Sigmoid colon (tissue), 7 donors: ENCODE measurements at places on chromosomes 7 and 10. TPM values are rescaled to one million over a fixed set of nuclear protein-coding genes. Genes with fewer than 3 reads are reported as not detected.

The ARHGEF35 gene
- 0.54 TPM for total RNA-seq

The C1GALT1 gene
- 13.0 TPM for total RNA-seq

The LBX1 gene
- not detected for total RNA-seq

The CXCL12 gene
- 79.6 TPM for total RNA-seq

The H2BK1 gene
- total RNA-seq = not detected

The STEAP2 gene
- total RNA-seq = 22.5 TPM

The C10orf105 gene
- total RNA-seq = 0.55 TPM

The MBL2 gene
- total RNA-seq = not detected

The ARMH3 gene
- total RNA-seq = 23.0 TPM

The PIP4K2A gene
- 23.2 TPM for total RNA-seq

The CDK14 gene
- 11.1 TPM for total RNA-seq

GRCh38 chr7:7157177-7157886 is 25.0 kb upstream of the C1GALT1 start:
- H3K27ac ChIP-seq = no peak overlapping the region
- no peak for DNase-seq
- no peaks in the 10 kb centered on the region for H3K36me3 ChIP-seq
- no peaks in the 10 kb centered on the region for H3K27me3 ChIP-seq
- H3K4me1 ChIP-seq = no peaks in the 10 kb centered on the region

DNA sequence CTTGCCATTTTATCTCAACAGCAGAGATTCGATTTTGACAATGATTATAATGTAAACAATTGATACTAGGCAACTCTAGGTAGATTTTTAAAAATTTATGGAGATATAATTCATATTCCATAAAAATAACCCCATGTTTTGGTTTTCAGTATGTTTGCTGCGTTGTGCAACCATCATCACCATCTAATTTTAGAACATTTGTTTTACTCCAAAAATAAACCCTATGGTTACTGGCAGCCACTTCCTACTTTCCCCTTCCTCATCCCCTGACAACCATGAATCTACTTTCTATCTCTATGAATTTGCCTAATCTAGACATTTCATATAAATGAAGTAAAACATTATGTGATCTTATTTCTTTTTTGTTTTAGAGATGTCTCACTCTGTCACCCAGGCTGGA is 401.9 kb downstream of the THSD7A start:
- DNase-seq = no peak
- H3K27ac ChIP-seq = no peak overlapping the region
- H3K4me3 ChIP-seq = no peak overlapping the region
- no peaks in the 10 kb centered on the region for H3K36me3 ChIP-seq

DNA sequence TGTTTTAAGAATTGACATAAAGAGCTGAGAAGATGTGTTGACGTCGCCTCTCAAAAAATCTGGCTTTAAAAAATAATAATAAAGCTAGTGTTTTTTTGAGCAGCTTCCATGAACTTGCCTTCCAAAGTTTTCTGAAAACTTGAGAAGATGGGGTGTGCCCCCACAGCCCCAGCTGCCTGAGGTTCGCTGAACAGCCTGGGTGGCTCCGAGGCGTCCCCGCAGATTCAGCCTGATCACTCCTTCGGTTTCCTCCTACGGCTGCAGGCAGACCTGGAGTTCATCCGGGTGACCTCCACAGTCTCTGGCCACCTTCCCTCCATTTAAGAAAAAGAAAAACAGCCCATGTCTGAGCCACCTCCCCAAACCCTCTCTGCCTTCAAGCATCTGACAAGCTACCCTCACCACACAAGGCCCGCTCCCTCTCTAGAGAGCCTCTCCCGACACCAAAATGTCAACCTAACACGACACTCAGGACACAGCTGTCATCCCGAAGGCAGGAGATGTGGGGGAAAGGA is 177.8 kb downstream of the PTPRN2 start:
- no peaks in the 10 kb centered on the region for H3K4me1 ChIP-seq
- DNase-seq = peak; percentile 40
- H3K36me3 ChIP-seq = no peaks in the 10 kb centered on the region
- no peaks in the 10 kb centered on the region for H3K27me3 ChIP-seq

GRCh38 chr10:99522470-99523250 is 10.1 kb upstream of the NKX2-3 start:
- no peaks in the 10 kb centered on the region for H3K36me3 ChIP-seq
- H3K27me3 ChIP-seq = no peaks in the 10 kb centered on the region
- H3K4me1 ChIP-seq = peaks cover 69% of the 10 kb centered on the region
- no peak overlapping the region for H3K27ac ChIP-seq
- H3K4me3 ChIP-seq = peak overlapping the region; percentile 37
- DNase-seq = peak; percentile 74

- H3K27ac ChIP-seq = no peak overlapping the region
- peaks cover 25% of the 10 kb centered on the region for H3K4me1 ChIP-seq
- H3K4me3 ChIP-seq = no peak overlapping the region
These were observed 4.4 kb upstream of the EGR2 start for GRCh38 chr10:62820586-62820985.

DNA sequence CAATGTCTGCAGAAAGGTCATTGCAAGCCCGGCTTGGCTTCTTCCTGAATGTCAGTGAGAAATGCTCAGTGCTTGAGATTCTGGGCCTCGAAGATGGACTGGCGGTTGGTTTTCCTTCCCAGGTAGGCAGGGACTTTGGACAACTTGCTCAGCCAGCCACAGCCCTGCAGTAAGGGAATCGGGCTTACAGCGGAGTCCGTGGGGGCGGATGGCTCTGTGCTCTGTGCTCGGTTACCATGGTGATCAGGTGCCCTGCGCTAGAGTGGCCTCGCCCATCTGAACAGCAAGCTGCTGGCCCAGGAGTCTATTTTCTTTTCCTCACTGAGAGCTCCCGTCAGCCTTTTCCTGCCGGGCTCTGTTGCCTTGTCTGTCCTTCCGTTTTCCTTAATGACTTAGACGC is 77.8 kb upstream of the SH2B2 start:
- no peak overlapping the region for H3K27ac ChIP-seq
- H3K27me3 ChIP-seq = no peaks in the 10 kb centered on the region
- no peak overlapping the region for H3K4me3 ChIP-seq
- no peaks in the 10 kb centered on the region for H3K4me1 ChIP-seq
- no peak for DNase-seq
- peaks cover 13% of the 10 kb centered on the region for H3K36me3 ChIP-seq

DNA sequence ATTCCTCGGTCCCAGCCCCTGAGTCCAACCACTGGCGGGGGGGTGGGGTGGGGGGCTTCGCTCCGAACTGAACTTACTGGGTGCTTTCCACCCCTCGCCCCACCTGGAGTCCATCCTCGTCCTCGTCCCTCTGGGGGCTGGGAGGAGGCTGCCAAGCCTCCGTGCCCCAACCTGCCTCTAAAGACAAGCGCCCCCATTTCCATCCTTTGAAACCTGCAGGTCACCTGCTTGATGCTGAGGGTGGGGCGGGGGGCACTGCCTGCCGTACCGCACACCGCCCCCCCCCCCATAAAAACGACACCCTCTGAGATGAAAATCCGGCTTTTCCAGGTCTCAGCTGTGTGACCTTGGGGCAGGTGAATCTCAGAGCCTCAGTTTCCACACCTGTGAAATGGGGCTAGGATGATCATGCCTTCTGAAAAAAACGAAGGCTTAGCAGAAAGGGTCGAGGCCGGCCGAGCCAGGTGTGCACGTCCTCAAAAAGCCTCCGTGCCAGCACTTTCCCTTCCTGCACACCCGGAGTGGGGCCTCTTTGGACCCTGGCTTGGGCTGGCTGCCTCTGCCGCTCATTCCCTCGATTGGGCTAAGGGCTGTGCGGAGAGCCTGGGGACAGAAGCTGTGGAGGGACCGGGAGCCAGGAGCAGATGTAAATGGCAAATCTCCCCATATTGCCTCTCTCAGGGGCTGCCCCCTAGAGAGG is 967 bp downstream of the ELFN1 start:
- H3K36me3 ChIP-seq = no peaks in the 10 kb centered on the region
- no peak overlapping the region for H3K27ac ChIP-seq
- H3K27me3 ChIP-seq = peaks cover 57% of the 10 kb centered on the region
- peaks cover 38% of the 10 kb centered on the region for H3K4me1 ChIP-seq

- no peak overlapping the region for H3K27ac ChIP-seq
- no peaks in the 10 kb centered on the region for H3K27me3 ChIP-seq
- H3K36me3 ChIP-seq = no peaks in the 10 kb centered on the region
- H3K4me3 ChIP-seq = no peak overlapping the region
These were observed 29.8 kb downstream of the RSU1 start for GRCh38 chr10:16787361-16787791.

DNA sequence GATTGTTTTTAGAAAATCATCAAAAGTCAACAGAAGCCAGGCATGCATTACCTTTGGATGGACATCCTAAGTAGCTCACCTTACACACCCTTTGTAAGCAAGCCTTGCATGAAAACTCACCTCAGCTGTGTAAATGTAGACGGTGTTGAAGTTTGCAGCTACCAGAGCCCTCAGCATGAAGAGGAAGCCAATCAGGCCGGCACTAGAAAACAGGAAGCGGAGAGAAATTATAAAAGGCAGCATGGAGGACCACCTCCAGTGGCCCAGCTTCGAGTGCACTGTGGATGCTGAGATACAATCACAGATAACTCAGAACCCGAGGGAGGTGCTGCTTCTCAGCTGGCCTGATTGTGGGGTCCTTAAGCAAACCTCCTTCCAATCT is 75.3 kb downstream of the SVOPL start:
- H3K4me1 ChIP-seq = no peaks in the 10 kb centered on the region
- H3K27ac ChIP-seq = no peak overlapping the region
- no peaks in the 10 kb centered on the region for H3K27me3 ChIP-seq
- H3K4me3 ChIP-seq = no peak overlapping the region
- DNase-seq = no peak

- peak; percentile 52 for DNase-seq
- no peak overlapping the region for H3K27ac ChIP-seq
- no peak overlapping the region for H3K4me3 ChIP-seq
- H3K4me1 ChIP-seq = no peaks in the 10 kb centered on the region
- H3K36me3 ChIP-seq = no peaks in the 10 kb centered on the region
These were observed 16.9 kb upstream of the NKX6-2 start for GRCh38 chr10:132802694-132803320.

GRCh38 chr10:121438333-121438732 is 159.9 kb downstream of the FGFR2 start:
- no peaks in the 10 kb centered on the region for H3K27me3 ChIP-seq
- H3K36me3 ChIP-seq = no peaks in the 10 kb centered on the region
- no peak overlapping the region for H3K27ac ChIP-seq
- no peak overlapping the region for H3K4me3 ChIP-seq
- DNase-seq = no peak

DNA sequence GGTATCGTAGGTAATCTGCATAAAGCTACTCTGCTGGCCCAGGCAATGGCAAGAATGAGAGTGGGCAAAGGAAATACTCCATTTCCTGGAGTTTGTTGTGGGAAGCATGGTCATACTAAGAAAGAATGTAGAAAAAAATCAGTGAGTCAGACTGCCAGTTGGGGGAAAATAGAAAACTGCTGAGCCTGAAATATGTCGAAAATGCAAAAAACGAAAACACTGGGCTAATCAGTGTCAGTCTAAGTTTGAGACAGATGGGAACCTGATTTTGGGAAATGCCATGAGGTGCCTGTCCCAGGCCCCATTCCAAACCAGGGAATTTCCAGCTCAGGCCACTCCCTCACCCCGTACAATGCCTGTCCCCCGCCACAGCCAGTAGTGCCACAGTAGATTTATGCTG is 150.0 kb downstream of the ZNF33B start:
- no peak for DNase-seq
- no peaks in the 10 kb centered on the region for H3K36me3 ChIP-seq
- no peaks in the 10 kb centered on the region for H3K27me3 ChIP-seq
- no peak overlapping the region for H3K4me3 ChIP-seq

DNA sequence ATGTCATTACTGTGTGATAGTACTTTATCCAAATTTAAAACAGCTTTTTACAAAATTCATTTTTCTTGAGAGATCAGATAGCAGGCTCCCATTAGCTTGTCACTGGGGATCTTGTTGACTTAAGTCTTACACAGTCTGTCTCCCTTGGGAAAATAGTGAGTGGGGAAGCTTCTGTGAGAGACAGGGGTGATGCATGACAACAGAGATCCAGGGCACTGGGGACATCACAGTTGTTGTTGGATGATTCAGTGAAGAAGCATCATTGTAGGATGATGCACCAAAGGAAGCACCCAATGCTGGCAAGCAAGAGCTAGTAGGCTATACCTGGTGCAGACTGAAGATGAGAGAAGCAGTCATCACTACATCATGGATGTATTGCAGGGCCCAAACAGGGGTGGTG is 284.7 kb downstream of the HDAC9 start:
- DNase-seq = no peak
- no peak overlapping the region for H3K4me3 ChIP-seq
- no peaks in the 10 kb centered on the region for H3K36me3 ChIP-seq
- H3K27ac ChIP-seq = no peak overlapping the region

DNA sequence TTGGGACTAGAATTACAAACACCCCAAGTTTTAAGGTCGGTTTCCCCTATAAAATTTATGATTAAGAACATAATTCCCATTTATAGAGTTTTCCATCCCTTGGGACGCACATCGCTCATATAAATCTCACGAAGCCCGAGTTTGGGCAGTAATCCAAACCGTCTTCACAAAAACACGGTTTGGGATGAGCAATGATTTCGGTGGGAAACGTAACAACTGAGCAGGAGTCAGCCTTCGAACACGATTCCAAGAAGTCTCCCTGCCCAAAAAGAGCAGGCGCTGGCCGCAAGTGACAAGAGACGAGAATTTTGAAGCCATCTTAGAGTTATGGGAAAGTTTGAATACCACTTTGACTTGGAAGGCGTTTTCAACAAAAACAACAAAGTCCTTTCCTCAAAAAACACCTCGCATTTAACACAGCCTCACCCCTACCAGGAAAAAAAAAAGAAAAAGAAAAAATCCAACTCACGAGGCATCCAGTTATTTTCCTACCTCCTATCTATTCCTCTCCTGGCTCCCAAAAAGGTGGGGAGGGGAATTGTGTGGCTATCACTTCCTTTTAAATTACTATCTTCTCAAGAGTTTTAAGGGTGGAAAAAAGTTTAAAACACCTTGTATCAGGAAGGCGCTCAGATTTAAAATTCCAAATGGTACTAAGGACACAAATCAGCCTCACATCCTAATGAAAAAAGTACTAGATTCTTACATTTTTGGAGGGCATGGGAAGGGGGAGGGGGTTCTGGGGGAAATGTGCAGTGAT is 1.6 kb downstream of the SEPHS1 start:
- no peaks in the 10 kb centered on the region for H3K36me3 ChIP-seq
- peak; percentile 77 for DNase-seq
- H3K4me1 ChIP-seq = peaks cover 30% of the 10 kb centered on the region
- H3K4me3 ChIP-seq = peak overlapping the region; percentile 90

GRCh38 chr7:143458263-143458662 is 15.0 kb downstream of the TAS2R60 start:
- H3K27me3 ChIP-seq = no peaks in the 10 kb centered on the region
- DNase-seq = no peak
- H3K36me3 ChIP-seq = no peaks in the 10 kb centered on the region
- H3K4me3 ChIP-seq = no peak overlapping the region

DNA sequence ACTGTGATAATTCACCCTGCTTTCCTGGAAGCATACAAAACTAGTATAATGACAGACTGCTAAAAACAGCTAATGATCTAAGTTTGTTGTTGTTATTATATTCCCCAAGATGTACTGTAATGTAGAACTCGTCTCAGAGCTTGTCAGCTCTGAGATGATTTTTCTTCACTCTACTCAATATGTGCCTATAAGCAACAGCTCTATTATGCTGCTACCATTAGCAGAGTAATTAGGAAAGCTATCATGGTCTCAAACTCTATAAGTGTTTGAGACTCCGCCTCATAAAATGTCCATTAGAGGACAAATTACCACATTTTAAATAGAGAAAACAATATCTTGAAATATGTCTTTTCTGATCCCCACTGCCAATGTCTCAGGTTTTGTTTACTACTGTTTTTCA is 476.5 kb upstream of the PCDH15 start:
- no peaks in the 10 kb centered on the region for H3K36me3 ChIP-seq
- H3K27ac ChIP-seq = no peak overlapping the region
- no peaks in the 10 kb centered on the region for H3K27me3 ChIP-seq
- no peaks in the 10 kb centered on the region for H3K4me1 ChIP-seq
- no peak overlapping the region for H3K4me3 ChIP-seq
